ENCODE measurements at places on chromosomes 4 and X.

- no peak for DNase-seq
These were observed 199.7 kb downstream of the HS6ST2 start for GRCh38 chrX:132758759-132759158.

DNA sequence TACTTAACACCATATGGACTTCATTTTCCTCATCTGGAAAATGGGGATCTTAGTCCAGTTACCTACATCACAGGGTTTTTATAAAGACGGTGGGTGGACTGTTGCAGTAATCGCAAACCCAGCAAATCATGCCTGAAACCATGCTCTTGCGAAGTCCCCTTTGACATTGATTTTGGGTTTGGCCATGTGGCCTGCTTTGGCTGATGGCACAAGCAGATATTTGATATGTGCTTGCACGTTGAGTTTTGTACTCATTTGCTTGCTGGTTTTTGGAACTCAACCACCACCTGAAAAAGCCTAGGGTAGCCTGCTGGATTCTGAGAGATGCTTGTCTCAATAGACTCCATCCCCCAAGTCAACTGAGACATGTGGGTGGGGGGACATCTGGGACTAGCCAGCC, 14.4 kb upstream of the KLHL2 start:
- no peak for DNase-seq

GRCh38 chrX:101057093-101057714, 5.3 kb upstream of the TRMT2B start:
- no peak for DNase-seq

DNA sequence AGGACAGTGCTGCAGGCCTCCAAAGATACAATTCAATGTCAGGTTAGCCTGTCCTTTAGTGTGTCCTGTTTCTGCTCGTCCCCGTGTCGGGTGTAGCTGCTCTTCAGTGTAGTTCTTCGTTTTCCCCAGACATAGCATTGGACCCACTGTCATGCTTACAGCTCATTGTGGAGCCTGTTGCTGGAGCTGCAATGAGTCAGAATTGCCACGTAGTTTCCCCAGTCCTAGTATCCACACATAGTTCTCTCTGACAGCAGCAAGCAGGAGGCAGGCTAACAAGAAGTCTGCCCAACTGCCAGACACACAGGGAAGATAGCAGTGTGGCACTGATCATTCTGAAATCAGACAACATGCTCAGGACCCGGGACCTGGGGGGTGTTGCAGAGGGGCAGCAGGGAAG, 49.2 kb downstream of the MOSPD2 start:
- no peak for DNase-seq

DNA sequence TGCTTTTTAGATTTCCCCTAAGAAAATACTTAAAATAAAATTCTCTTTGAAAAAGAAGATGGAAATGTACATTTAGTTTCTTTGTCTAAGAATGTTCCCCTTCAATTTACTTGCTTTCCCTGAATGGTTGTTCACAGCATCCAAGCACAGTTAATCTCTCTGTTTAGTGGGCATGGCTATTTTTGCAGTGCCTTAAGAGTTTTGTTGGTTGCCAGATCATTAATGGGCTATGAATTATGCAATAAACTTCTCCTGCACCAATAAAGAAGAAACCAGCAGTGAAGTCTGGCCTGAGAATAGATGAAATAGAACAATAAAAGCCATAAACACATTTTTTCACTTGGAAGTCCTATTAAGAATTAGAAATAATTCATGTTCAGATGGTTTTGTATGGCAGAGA, 980.4 kb upstream of the IGFBP7 start:
- DNase-seq: no peak

DNA sequence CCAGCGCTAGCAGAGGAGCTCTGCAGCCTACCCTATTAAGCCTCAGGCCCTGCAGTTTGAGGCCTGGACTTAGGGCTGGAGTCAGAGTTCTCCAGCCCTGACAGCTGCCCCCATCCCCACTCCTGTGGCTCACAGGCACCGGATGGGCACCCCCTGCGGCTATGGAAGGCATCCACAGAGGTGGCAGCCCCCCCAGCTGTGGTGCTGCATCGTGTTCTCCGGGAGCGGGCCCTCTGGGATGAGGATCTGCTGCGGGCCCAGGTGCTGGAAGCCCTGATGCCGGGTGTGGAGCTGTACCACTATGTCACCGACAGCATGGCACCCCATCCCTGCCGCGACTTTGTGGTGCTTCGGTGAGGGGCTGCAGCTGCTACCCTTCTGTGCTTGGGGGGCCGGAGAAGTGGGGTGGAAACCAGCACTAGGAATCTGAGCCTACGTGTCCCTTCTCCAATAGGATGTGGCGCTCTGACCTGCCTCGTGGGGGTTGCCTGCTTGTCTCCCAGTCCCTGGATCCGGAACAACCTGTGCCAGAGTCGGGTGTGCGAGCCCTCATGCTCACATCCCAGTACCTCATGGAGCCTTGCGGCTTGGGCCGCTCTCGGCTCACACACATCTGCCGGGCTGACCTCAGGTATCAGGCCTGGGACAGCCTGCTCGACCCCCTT, 76.2 kb downstream of the STARD8 start:
- no peak for DNase-seq

- DNase-seq: no peak
These were observed 60.9 kb upstream of the LDB2 start for GRCh38 chr4:16959305-16959704.

DNA sequence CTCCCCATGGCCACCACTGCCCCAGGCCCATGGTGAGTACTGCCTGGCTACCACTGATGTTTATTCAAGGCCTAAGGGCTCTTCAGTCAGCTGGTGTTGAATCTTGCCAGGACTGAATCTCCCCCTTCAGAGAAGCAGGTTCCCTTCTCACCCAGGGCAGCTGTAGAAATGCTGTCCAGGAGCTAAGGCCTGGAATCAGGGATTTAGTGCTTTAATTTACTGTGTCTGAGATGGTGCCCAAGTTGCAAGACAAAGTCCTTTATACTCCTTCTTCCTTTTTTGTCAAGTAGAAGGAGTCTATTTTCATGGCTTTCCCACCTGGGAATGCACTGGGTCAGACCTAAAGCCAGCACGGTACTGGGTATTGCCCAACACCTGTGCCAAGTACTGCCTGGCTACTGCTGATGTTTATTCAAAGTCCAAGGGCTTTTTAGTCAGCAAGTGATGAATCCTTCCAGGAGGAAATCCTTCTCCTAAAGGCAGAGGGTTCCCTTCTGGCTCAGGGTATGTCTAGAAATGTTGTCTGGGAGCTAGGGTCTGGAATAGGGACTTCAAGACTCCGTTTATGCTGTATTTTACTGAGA, 117.6 kb upstream of the ATOH1 start:
- DNase-seq: no peak

- DNase-seq: no peak
These were observed 14.6 kb upstream of the ADH5 start for GRCh38 chr4:99103166-99103565.

GRCh38 chr4:154416190-154416547, 75.4 kb downstream of the DCHS2 start:
- DNase-seq: no peak

DNA sequence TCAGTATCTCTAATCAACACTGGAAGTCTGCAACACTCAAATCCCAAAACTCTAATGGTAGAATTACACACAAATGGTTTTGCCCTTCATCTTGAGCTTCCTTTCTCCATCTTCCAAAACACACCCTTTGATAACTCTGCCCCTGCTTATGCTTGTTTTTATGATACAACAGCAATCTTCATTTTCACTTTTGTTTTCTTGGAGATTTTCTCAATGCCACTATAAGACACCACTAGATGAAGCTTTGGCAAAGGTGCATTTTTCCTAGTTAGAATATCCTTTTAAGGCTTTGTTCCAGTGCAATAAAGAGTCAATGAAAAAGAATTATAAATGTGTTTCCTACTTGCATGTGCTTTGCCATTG, 472.4 kb upstream of the NWD2 start:
- no peak for DNase-seq

Measured in cortex of kidney (tissue), 1 donor.